ENCODE measurements at places on chromosomes 2 and 18.

- no peak for DNase-seq
Measured at GRCh38 chr2:231514951-231515297, 15.3 kb downstream of the NMUR1 start.

- no peak for DNase-seq
Measured at GRCh38 chr18:55779691-55780585, 191.9 kb upstream of the TCF4 start.

DNA sequence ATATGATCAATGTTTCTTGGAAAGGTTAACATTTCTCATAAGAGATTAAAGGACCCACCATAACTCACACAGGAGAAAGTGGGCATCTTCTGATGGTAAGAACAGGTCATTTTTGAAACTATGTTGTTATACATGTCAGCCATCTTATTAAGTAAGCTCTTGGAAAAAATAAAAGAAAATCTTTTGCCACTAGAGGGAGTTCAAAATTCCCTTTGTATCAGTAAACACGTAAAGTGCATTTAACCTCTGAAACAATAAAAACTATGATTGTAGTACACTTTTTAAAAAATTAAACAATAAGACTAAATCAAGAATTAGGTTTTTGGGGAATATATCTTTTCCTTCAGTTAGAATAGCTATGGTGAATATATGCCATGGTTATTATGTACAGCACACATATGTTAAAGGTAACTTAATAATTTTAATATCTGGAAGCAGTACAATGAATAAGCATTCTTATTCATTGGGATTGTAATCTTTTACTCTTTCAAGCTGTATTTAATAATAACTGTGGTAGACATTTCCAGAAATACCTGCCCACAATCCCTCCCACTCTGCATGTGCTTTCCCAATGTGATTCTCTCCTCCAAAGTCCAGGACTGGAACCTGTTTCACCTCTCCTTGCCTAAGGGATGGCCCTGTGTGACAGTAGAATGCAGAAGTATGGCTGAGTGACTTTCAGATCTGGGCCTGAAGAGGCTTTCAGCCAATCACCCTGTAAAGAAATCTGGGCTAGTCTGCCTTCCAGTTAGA is 64.2 kb downstream of the RBMS1 start:
- no peak for DNase-seq

DNA sequence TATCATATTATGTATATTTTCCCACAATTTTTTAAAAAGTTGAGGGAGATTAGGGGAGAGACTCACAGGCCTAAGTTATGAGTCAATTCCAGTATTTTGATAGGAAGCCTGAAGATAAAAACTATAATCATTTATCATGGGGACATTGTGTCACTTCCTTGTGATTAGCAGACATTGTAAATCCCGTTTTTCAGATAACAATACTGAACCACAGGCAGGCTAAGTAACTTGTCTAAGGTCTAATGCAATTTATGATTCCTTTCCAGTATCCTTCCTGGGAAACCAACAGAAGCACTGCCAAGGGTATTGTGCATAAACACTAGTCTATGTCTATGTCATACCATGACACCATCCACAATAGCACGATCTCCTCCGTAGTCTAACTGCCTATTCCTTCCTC is 235.2 kb upstream of the PIK3C3 start:
- DNase-seq, result no peak

DNA sequence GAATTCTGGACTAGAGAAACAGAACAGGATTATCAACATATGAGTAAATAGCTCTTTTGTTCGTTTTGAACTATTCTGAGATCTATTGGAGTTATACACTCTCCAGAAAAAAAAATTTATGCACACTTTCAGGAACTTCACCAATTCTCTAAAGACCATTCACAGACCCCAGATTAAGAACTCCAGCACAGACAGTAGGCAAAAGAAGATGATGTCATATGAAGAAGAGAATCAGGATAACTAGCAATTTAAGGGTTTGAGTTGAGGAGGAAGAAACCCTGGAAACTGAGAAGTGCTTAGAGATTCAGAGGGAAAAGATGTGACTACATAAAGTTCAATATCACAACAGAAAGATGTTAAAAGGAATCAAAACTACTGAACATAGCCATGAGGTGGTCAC is 69.9 kb downstream of the SIGLEC15 start:
- DNase-seq, result no peak

- DNase-seq, result no peak
Measured at GRCh38 chr18:77124452-77124922, 8.1 kb downstream of the MBP start.

GRCh38 chr2:58098254-58099095 is 51.9 kb downstream of the VRK2 start:
- DNase-seq, result no peak

DNA sequence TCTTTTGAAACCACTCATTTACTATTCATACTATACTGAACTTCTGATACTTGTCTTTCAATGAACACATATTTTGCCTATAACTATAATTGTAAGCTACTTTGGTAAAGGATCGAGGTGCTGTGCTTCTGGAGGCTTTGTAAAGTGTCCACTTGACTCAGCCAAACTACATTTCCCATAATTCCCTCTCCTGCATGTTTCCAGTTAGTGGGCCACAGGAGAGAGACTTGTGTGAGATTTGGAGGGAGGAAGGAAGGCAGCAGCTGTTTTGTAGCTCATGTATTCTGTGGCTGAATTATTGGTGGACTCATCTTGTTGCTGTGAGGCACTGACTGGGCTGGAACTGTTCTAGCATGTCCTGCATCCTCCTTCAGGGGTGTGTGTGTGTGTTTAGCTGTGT is 328.8 kb downstream of the ARL6IP6 start:
- no peak for DNase-seq

DNA sequence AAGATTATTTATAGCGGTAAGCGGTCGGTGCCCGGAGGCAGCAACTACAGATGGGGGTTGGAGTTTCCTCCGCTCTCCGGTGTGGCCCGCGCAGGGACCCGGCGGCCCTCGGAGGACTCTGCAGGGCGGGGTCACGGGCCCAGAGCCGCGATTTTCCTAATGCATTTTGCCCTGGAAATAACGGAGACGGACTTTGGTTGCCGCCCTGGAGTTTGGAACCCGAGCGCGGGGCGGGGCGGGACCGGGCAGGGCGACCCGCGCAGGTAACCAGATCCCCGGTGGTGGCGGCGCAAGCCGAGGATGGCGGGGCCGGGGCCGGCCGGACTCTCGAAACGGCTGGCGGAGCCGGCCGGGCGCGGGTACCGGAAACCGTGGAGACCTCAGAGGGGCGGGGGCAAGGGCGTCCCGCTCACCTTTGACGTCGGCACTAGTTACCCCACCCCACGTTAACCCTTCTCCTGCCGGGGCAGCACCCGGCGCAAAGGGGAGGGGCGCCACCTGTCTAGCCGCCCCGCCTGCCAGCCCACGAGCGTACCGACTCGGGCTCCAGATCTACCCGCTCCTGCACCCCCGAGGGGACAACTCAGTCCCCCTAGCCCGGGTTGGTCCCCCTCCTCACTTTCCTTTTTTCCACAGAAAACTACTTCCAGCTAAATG is 2.9 kb downstream of the CYP26B1 start:
- no peak for DNase-seq

DNA sequence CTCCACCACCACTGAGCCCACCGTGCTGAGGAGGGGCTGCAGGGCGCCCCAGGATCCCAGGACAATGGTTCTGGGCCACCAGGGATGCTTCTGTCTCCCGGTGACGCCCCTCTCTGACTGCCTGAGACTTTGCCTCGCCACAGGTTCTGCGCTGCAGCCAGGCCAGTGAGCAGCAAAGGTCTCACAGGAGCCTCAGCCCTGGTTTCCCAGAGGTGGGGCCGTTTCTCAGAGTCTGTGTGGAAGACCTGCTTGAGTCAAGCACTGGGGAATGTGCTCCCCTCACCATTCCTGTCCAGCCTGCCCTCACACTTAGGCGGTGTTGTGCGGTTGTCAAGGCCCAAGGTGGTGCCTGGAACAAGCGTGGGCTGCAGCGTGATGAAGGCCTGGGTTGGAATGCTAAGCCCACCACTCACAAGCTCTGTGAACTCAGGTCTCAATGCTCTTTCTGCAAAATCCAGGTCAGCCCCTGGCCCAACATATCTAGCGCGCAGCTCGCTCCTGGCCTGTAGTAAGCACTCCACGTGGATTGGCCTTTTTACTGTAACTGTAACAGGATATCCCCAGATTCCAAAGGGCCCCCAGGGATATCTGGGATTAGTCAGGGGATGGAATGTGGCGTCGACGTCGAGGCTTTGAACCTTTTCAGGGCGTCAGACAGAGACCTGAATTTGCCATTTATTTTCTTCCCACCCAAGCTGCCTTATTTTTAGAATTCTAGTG is 47.6 kb downstream of the PLB1 start:
- no peak for DNase-seq

GRCh38 chr2:98480598-98480997 is 35.9 kb downstream of the INPP4A start:
- DNase-seq, result no peak

GRCh38 chr2:98377544-98377943 is 31.3 kb downstream of the CNGA3 start:
- DNase-seq, result no peak

DNA sequence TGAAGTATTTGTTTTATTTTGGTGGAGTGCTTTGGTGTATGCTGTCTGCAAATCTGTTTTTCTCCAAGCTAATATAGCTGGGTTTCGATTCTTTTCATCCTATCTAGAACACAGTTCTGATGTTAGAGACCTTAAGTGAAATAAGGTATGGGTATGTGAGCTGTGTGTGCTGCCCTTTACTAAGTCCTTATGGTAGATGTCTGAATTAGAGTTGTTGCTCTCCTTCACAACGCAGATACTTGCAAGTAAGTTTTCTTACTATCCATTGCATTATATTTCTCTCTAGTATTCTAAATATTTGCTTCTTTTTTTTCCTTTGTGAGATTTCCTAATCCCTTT is 38.6 kb downstream of the AGFG1 start:
- DNase-seq, result no peak

- DNase-seq, result no peak
Measured at GRCh38 chr2:33166287-33166881, 219.6 kb downstream of the LTBP1 start.

GRCh38 chr2:240280621-240281020 is 140.2 kb upstream of the OTOS start:
- DNase-seq, result no peak

DNA sequence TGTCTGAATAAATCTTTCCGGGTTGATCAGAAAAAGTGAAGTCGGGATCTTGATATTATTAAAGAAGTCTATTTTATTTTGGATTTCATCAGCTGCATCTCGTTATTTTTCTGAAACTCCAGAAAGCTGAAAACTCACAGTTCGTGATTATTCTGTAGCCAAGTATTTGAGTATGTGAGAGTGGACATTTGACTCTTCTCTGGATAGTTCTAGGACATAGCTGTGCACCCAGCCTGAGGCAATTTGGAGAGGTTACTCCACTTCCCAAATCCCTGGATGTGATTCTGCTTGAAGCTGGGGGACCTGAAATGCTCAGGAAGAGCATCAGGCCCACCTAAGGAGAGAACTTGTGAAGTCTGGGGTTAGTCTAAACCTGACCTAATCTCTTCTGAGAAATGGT is 117.6 kb upstream of the PID1 start:
- DNase-seq, result no peak

DNA sequence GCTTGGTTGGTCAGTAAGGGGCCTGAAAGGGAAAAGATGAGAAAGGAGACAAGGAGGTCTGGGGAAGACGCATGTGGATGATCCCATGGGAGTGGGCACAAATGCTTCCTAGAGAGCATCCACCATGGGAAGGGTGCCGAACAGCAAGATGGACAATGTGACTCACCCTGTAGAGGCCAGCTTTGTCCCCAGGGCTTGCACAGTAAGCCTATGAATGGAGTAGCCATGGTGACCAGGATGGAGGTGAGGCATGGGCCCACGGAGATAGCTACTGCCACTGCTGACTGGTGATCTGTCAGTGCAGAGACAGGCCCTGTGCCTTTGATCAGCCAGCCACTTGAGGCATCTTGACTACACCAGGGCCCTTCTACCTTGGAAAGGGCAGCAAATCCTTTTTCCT is 172.6 kb downstream of the HAUS1 start:
- DNase-seq, result no peak

DNA sequence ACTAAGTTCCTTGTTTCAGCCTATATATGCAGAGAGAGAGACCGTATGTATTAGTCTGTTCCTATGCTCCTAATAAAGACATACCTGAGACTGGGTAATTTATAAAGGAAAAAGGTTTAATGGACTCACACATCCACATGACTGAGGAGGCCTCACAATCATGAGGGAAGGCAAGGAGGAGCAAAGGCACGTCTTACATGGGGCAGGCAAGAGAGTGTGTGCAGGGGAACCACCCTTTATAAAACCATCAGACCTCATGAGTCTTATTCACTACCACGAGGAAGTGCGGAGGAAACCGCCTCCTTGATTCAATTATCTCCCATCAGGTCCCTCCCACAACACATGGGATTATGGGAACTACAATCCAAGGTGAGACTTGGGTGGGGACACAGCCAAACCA is 73.8 kb downstream of the TMEM18 start:
- DNase-seq, result no peak

GRCh38 chr2:45291296-45291701 is 282.0 kb upstream of the SIX2 start:
- no peak for DNase-seq

- no peak for DNase-seq
Measured at GRCh38 chr2:76120176-76120575, 409.5 kb upstream of the GCFC2 start.

DNA sequence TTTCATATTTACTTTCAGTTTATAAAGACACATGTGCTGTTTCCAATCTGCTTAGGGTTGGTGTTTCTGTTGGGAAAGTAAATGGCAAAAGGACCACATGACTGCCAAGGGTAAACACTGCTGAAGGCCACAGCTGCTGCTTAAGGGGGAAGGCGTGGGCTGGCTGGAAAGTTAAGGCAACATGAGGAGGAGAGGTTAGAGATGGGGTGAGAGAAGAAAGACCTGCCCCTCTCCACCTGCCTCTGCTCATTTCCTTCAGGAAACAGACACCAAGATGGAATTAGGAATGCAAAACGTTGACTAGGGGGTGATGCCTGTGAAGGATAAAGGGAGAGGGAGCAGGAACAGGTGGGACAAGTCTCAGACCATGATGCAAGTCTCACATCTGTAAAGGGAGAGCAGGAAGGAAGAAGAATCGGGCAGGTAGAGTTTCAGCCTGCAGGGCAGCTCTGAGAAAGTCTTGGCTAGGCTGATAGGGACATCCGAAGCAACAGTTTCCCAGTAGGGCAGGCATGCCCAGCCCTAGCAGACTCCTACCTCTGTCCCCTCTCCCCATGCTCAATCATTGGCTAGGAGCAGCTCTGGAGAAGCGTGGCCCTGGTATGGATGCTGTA is 86.0 kb downstream of the CDC42EP3 start:
- DNase-seq, result no peak

DNA sequence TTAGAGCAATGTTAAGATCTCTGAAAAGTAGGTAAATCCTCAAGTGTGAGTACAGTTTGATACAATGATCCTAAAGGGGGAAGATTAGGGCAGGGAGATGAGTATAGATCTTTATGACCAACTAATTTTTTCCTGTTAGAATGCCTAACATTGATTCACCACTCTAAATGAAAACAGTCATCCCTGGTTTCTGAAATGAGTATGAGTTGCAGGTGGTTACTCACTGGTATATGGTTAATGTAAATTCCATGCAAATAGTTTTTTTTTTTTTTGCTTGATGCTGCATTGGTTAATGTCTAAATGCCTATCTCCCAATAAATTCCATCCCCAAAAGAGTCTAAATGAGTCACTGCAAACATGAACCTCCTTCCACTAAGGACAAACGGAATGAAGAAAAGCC is 55.0 kb upstream of the SERPINB2 start:
- no peak for DNase-seq

Measured in stimulated activated CD8-positive, alpha-beta memory T cell treated with anti-CD3 and anti-CD28 coated beads, Interleukin-2, amount 100 ng/mL, for 1 hour (primary cell).